ENCODE measurements at places on chromosomes 5 and 9.

- no peak for DNase-seq
Observed at GRCh38 chr9:84597131-84597530, 72.4 kb upstream of the NTRK2 start.

GRCh38 chr9:121731919-121732318 is 80.5 kb downstream of the DAB2IP start:
- DNase-seq = no peak

- no peak for DNase-seq
Observed at GRCh38 chr9:93536167-93536566, 40.2 kb upstream of the PHF2 start.

DNA sequence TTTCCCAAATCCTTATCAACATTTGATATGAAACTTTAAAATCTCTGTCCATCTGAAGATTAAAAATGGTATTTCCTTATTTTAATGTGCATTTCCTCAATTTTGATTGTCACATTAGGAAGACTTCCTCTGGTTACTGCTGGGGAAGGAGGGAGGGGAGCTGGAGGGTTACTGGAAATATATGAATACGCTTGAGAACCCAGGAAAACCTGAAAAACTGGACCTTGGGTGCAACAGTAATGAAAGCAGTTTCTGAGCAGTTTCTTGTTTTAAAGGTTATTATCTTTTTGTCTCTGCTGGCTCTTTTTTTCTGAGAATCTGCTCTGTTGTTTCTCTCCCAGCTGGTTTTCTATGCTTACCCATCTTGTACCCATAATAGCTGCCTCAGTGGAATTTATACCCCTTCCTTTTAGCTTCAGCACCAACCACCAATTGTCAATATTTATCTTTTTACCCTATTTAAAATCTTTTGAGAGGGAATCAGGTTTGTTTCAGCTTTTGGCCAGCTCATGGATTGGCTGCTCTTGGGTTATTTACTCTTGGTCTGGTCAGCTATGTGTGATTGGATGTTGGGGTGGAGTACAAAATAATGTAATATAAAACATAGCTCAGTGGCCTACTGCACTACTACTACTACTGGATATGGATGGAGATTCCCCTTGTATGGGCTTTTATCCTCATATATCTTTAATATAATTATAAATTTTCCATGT is 67.4 kb downstream of the UNC13B start:
- no peak for DNase-seq

GRCh38 chr5:32230356-32231099 is 56.4 kb upstream of the GOLPH3 start:
- no peak for DNase-seq

DNA sequence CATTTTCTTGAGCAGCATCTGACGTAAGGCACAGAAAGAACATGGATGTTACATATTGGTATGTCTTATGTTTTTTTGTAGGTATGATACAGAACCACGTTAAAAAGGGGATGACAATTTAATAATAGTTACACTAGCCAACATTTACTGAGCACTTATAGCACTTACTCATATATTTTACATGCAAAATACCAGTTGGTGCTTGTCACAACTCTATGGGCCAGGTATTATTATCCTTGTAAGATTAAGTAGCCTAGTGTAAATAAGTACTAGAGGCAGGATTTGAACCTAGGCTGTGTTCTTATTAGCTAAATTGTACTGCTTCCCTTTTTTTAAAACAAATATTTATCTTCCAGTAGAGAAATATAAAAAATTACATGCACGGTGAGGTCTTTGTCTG is 83.5 kb downstream of the RANBP17 start:
- DNase-seq = no peak

GRCh38 chr5:110297152-110297670 is 429.3 kb downstream of the TMEM232 start:
- DNase-seq = no peak

DNA sequence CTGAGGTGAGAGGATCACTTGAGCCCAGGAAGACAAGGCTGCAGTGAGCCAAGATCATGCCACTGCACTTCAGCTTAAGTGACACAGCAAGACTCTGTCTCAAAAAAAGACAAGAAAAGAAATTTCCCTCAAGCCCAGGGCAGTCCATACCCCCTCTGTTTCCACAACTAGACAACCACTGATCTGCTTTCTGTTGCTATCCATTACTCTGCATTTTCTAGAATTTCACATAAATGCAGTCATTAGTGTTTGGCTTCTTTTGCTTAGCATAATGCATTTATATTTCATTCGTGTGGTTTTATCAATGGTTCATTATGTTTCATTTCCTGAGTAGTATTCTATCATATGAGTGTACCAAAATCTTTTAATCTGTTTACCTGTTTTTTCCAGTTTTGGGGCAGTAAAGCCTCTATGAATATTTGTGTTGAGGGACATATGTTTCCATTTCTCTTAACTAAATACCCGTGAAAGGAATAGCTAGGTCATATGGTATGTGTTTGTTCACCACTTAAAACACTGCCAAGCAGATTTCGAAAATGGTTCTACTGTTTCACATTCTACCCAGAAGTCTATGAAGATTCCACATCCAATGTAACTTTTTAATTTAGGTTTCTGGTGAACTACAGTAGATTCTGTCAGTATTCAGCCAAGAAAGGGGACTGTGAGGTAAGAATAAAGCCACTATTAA is 271.8 kb downstream of the ZNF608 start:
- no peak for DNase-seq

GRCh38 chr5:107542428-107542827 is 128.3 kb downstream of the EFNA5 start:
- no peak for DNase-seq

DNA sequence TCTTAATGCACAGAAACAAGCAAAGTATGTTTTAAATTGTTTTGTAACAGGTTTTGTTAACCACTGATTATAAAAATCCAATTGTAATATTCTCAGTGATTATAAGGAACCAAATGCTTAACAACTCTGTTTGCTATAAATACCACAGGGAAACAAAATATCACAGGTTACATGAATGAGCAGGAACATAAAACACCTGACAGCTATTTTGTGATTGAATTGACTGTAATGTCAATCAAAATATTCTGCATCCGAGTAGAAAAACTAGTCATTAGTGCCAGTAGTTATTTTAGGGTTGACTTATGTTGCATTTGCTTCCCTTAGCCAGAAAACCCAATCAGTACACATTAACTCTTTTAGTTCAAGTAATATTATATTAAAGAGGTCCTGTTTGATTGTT is 1707.8 kb upstream of the ACO1 start:
- no peak for DNase-seq

- DNase-seq = no peak
Observed at GRCh38 chr5:16625096-16625495, 8.3 kb upstream of the RETREG1 start.

GRCh38 chr5:123868881-123869280 is 356.9 kb downstream of the CSNK1G3 start:
- DNase-seq = no peak

DNA sequence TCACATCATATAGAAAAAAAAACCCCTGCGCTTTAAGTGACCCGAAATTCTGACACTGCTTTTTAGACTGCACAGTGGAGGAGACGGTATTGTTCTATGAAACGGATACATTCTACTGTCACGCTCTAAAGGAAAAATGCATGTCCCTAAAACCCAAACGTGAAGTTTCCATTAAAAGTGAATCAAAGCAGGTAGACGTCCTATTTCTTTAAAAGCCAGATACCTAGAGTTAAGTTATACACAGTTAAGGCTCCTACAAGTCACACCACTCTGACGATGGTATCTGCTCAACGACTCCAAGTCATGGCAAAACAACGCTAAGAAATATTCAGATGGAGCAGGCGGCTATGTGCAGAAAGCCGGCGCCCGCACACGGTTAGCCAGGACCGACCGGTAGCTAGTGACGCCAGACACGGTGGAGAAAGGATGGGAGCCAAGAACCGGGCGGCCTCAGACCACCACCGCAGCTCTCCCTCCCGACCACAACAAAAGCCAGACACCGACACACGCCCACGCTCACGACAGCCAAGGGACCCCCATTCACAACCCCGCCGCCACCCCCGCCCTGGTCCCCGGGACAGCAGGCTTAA is 734 bp downstream of the SKP1 start:
- no peak for DNase-seq

Data from stimulated activated CD4-positive, alpha-beta T cell treated with anti-CD3 and anti-CD28 coated beads, TNF-alpha, amount 100 ng/mL, for 4 hours (primary cell).